Activated naive CD4-positive, alpha-beta T cell treated with anti-CD3 and anti-CD28 coated beads, Interleukin-2, amount 10 ng/mL, durations not matched to agents 7 days and 5 days (primary cell): ENCODE measurements at places on chromosomes 4 and X.

DNA sequence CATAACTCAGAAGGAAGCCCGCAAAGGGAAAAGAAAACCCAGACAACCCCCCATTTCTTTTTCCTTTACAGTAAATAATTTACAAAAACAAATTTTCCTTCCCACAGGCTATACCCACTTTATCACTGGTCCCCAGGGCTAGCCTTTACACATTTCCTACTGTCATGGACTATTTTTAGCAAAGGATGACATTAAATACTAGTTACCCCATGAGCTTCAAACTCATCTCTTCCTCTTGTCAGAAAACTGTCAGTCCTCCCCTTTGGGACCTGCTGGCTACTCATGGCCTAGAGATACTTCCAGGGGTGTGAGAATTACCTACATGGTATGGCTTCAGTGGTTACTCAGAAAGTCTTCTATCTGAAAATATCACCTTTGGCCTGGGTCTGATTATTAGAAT, 11.9 kb downstream of the TSC22D3 start:
- no peak overlapping the region for H3K4me3 ChIP-seq
- no peak overlapping the region for H3K27ac ChIP-seq
- H3K27me3 ChIP-seq, result no peaks in the 10 kb centered on the region
- no peaks in the 10 kb centered on the region for H3K36me3 ChIP-seq
- no peaks in the 10 kb centered on the region for H3K4me1 ChIP-seq
- DNase-seq, result no peak

GRCh38 chr4:123578276-123579029, 181.9 kb downstream of the SPRY1 start:
- H3K36me3 ChIP-seq, result peaks cover 2% of the 10 kb centered on the region
- H3K4me1 ChIP-seq, result no peaks in the 10 kb centered on the region
- H3K27ac ChIP-seq, result no peak overlapping the region
- peaks cover 8% of the 10 kb centered on the region for H3K27me3 ChIP-seq
- no peak overlapping the region for H3K4me3 ChIP-seq

GRCh38 chr4:177251237-177251636, 58.4 kb upstream of the NEIL3 start:
- H3K27me3 ChIP-seq, result peaks cover 21% of the 10 kb centered on the region
- peak; percentile 50 for DNase-seq
- no peaks in the 10 kb centered on the region for H3K36me3 ChIP-seq
- H3K4me1 ChIP-seq, result peaks cover 10% of the 10 kb centered on the region

GRCh38 chr4:43718369-43718768, 730.2 kb downstream of the KCTD8 start:
- H3K27ac ChIP-seq, result no peak overlapping the region
- no peaks in the 10 kb centered on the region for H3K27me3 ChIP-seq
- H3K4me3 ChIP-seq, result no peak overlapping the region
- no peaks in the 10 kb centered on the region for H3K36me3 ChIP-seq
- no peaks in the 10 kb centered on the region for H3K4me1 ChIP-seq
